NCI-H1417 treated with DMSO at 0.1 percent for 48 hours (cell line): ENCODE measurements at places on chromosomes 12 and 14.

DNA sequence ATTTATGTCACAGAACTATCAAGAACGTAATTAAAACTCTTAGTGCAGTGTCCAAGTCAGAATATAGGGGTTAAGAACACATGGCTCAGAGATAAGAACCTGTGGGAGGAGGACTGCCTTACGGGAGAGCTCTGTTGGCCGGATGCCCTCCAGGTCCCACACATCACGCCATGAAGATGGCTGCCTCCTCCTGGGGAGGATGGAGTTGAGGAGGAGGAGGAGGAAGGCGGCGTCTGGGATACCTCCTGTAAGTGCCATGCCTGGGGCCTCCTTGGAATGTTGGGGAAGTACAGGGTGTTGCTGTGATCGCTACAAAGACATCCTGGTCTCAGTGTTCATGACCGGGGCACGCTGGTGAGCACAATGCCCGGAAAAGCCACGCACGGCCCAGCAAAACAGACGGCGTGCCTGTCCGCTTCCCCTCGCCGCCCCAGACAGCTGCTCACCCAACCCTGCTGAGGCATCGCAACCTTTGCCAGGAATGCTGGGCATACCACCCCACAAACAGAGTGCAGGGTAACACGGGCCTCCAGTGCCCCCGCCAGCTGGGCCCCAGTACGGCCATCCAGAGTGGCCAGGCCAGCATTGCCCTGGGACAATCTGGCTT lies 28.7 kb upstream of the CD9 start:
- DNase-seq = no peak

DNA sequence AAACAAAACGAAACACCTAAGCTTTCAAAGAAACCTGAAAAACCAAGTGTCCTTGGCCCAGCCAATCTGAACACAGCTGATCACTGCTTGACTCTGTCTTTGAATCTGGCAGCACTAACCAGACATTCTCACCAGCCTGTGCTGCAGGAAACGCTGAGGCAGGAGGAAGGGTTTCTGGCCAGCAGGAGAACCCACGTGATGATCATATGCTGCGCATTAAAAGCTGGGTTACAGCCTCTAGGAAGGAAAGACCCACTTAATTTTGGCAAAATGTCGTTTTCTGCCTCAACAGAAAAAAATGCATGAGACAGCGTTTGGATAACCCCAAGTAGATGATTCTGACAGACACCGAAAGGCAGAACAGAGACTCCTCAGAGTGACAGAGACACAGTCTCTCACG lies 9.8 kb downstream of the APPL2 start:
- no peak for DNase-seq

DNA sequence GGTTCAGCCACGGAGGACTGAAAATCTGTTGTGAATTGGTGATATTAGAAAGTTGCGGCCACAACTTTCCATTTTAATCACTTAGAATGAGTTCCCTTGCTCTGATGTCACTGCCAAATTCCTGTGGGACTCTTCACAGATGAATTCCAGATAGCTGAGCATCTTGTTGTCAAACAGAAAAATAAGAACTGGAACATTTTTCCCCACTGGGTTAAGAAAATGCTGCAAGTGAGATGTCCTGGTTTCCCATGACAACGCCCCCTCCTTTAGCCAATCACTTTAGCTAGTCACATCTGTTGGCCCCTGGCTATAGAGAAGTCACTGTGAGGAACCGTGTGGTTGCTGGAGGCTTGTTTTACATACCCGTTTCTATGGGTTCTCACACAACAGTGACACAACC lies 135.9 kb downstream of the KTN1 start:
- DNase-seq = no peak

- no peak for DNase-seq
Measured at GRCh38 chr12:130646716-130647370, 69.3 kb downstream of the RIMBP2 start.

DNA sequence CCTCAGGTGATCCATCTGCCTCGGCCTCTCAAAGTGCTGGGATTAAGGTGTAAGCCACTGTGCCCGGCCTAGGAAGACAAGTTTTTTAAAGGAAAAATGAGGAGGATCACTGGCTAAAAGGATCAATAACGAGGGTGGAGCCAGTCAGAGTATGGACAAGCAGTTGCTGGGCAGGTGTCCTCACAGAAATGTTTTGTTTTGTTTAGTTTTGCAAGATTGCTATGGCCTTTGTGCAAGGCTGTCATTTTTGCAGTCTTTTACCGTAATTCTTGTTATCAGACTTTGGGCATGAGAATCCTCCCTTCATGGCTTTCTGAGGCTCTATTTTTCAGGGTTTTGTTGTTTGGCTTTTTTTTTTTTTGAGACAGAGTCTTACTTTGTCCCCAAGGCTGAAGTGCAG lies 11.9 kb upstream of the METAP2 start:
- DNase-seq = no peak

- DNase-seq = no peak
Measured at GRCh38 chr14:71311061-71311460, 403.8 kb downstream of the PCNX1 start.

GRCh38 chr12:40684986-40685385 lies 7.3 kb upstream of the CNTN1 start:
- no peak for DNase-seq

- no peak for DNase-seq
Measured at GRCh38 chr14:53968726-53969125, 12.1 kb upstream of the BMP4 start.

DNA sequence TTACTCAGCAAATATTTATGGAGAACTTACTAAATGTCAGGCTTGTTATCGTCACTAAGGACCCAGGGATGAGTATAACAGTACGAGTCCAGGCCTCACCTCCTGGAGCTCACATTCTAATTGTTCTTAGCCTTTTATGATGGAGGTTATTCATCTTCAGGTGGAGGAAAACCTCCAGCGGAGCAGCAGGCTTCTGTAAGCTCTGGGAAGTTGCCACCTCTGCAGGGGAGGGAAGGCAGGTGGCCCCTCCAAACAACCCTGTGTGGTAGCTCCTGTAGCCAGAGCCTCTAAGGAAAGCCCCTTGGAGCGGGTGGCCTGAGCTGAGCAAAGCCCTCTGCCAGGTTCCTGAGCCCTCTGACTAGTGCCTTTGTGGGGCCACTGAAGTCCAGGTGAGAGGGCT lies 104.1 kb downstream of the SMOC1 start:
- DNase-seq = no peak

GRCh38 chr14:101219896-101220703 lies 316.6 kb upstream of the RTL1 start:
- no peak for DNase-seq

GRCh38 chr12:15522574-15523187 lies 200.4 kb downstream of the PTPRO start:
- peak; percentile 79 for DNase-seq

DNA sequence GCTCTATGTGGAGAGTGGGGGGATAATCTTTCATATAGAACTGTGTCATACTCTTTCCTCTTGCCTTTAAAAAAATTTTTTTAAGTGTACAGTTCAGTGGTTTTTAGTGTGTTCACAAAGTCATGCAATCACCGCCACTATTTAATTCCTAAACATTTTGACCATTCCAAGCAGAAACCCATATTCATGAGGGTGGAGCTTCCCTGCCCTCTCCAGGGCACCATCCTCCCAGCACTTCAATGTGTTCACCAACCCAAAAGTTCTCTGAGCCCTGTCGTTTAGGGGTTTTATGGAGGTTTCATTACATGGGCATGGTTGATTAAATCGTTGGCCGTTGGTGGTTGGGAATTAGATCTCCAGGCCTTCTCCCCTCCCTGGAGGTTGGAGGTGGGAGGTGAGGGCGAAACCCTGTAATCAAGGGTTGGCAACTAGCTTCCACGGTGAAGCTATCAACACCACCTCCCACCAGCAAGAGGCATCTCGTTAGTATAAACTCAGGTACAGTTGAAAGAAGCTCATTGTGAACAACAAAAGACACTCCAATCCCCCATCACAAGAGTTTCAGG lies 42.8 kb upstream of the WNK1 start:
- no peak for DNase-seq

- peak; percentile 46 for DNase-seq
Measured at GRCh38 chr14:67704484-67705089, 2.9 kb downstream of the RDH12 start.

- DNase-seq = no peak
Measured at GRCh38 chr14:34833549-34834523, 41.3 kb downstream of the BAZ1A start.
